Kidney capillary endothelial cell (primary cell): ENCODE measurements at places on chromosomes 1 and 21.

DNA sequence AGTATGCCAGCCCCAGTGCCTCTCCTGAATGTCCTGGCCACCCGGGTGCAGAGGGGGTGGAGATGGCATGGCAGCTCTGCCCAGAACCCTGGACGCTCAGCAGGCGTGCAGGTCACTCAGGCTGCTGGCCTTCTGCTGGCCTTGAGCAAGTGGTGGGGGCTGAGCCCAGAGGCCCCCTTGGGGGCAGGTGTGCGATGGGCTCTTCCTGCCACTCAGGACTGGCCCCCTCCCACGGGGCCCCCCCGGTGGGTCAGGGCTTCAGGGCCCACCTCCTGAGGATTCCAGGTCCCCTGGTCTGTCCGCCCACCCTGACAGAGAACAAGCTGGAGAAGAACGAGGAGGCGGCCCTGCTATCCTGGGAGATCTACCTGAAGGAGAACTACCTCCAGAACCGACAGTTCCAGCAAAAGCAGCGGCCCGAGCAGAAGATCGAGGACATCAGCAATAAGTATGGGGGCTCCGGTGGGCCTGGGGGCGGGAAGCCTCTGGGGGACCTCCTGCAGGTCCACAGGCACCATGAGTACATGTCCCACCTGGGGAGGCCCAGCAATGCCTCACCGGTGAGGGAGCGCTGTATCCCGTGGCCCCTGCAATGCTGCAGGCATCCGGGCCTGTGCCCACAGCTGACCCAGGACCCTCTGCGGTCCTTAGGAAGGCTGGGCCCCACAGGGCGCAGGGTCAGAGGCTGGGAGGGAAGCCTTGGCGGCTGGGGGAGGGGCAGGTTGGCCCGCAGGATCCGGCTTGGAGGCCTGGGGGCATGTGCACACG lies 37.0 kb upstream of the LRRC3 start:
- no peak for DNase-seq

- DNase-seq: no peak
Observed at GRCh38 chr1:70504821-70505193, 93.7 kb downstream of the CTH start.

GRCh38 chr21:33677450-33677849 lies 35.1 kb downstream of the ITSN1 start:
- no peak for DNase-seq

- DNase-seq: no peak
Observed at GRCh38 chr1:9873992-9874391, 36.1 kb downstream of the CTNNBIP1 start.

GRCh38 chr1:22257290-22258275 lies 114.7 kb upstream of the WNT4 start:
- no peak for DNase-seq
